ENCODE measurements at places on chromosomes 5 and 9.

- DNase-seq, result no peak
These were observed 21.4 kb downstream of the SLC22A4 start for GRCh38 chr5:132315529-132316067.

- DNase-seq, result no peak
These were observed 134.5 kb downstream of the GNAQ start for GRCh38 chr9:77896938-77897667.

DNA sequence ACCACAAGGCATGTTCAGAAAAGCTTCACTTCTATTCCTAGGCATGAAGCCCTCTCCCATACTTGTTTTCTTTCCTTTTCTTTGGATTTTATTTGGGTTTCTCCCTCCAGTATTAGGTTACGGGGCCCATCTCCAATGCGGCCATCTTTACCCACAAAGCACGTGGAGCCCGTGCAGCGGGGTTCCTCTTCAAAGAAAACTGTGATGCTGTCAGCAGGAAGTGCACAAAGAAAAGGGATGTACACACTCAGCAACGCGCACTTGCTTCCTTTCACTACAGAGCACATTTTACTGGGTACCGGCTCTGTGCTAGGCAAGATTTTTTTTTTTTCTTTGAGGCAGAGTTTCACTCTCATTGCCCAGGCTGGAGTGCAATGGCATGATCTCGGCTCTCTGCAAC is 106.6 kb downstream of the COL23A1 start:
- DNase-seq, result peak; percentile 10

- DNase-seq, result no peak
These were observed 39.7 kb downstream of the PCSK5 start for GRCh38 chr9:75930190-75930589.

DNA sequence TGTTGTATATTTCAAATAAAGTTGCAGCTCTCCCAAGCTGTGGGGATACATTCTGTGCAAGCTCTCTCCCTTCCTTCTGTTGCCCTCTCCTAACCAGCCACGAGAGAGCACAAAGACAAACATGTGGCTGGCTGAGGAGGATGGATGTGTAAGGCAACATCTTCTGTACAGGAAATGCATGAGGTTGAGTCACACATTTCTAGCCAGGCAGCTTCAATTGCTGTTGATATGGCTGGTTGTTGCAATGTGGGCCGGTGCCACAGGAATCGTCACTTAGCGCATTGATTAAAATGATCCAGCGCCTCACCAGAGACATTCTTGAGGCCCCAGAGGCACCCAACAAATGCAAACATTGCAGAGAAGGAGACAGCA is 207.1 kb downstream of the ICE1 start:
- no peak for DNase-seq

GRCh38 chr5:118466418-118466817 is 521.9 kb downstream of the DTWD2 start:
- no peak for DNase-seq

GRCh38 chr5:61207884-61208283 is 45.6 kb upstream of the SMIM15 start:
- no peak for DNase-seq

- DNase-seq, result peak; percentile 28
These were observed 101.4 kb downstream of the PPARGC1B start for GRCh38 chr5:149831492-149831891.
